T-cell (primary cell): ENCODE measurements at places on chromosomes 5 and 9.

DNA sequence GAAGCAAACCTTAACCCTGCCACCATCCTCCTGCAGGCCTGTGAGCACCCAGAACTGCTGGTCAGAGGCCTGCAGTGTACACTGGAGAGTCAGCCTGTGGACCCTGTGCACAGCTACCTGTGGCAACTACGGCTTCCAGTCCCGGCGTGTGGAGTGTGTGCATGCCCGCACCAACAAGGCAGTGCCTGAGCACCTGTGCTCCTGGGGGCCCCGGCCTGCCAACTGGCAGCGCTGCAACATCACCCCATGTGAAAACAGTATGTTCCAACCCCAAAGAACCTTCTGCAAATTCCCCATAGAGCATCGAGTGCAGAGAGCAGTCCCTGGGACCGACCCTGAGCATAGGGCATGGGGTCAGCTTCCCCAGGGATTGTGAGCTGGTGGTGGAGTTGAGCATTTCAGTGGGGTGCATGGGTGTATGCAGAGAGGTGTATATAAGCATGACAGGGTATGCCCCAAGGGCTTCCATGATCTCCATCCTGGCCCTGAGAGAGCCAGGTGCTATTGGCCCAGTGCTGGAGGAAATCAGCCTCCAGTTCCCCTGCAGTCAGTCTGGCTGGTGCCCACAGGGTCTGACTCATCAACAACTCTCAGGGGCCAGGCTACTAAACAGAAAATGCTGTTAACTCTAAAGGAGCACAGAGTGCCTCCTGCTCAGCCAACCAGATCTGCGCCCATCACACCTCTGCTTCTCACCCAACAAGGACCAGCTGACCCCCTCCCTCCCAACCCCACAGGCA is 126.2 kb downstream of the SAXO1 start:
- peaks cover 26% of the 10 kb centered on the region for H3K27me3 ChIP-seq
- H3K27ac ChIP-seq = no peak overlapping the region
- no peaks in the 10 kb centered on the region for H3K36me3 ChIP-seq
- no peak overlapping the region for H3K4me3 ChIP-seq
- no peak for DNase-seq

DNA sequence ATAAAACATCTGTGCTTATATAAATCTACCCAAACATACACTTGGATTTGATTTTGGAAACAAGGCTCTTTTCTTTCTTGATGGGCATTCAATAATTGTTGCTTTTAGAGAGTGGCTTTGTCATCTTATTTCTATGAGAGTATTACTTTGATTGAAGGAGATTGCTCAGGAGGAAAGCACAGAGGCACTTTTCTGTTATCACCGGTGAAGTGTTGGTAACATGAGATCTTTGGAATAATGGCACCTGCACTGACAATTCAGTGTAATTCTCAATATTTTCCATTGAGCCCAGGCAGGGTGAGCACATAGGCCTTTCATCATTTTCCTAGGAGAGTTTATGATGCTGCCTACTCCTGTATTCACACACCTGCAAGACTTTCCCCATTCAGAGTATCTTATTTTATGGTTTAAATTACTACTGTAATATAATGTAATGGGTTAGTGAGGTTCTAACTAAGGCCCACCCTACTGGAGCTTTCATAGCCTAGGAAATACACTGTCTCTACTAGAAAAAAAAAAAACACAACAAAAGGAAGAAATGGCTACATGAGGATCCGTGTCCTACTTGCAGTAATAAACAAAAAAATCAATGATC is 244.3 kb downstream of the DENND1A start:
- H3K27me3 ChIP-seq = no peaks in the 10 kb centered on the region
- no peaks in the 10 kb centered on the region for H3K36me3 ChIP-seq
- H3K27ac ChIP-seq = no peak overlapping the region
- DNase-seq = no peak
- H3K4me3 ChIP-seq = no peak overlapping the region

GRCh38 chr5:82813861-82814260 is 263.3 kb downstream of the TMEM167A start:
- H3K4me3 ChIP-seq = no peak overlapping the region
- H3K4me1 ChIP-seq = no peaks in the 10 kb centered on the region
- H3K36me3 ChIP-seq = no peaks in the 10 kb centered on the region
- no peak for DNase-seq
- H3K27ac ChIP-seq = no peak overlapping the region

DNA sequence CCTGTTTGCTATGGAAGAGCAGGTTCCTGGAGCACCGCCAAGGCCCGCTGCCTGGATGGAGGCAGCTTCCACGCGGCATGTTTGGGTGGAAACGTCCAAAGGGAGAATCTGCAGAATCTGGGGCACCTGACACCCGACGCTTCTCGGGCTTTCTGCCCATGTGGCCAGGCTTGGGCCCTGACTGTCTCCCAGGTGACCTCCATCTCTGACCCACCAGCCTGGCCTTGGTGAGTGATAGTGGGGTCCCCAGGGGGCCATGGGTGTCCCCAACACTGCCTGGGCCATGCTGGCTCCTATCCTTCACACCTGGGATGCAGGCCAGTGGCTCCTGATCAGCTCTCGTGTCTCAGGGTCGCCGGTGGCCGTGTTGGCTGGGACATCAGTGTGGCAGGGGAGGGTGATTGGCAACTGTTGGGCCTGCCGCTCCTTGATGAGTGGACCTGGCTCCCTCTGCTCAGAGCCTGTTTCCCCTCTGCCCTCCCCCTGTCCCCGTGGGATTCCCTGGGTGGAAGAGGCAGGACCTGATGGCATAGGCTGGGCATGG is 34.0 kb downstream of the GLT6D1 start:
- no peak overlapping the region for H3K27ac ChIP-seq
- H3K36me3 ChIP-seq = no peaks in the 10 kb centered on the region
- H3K4me1 ChIP-seq = peaks cover 7% of the 10 kb centered on the region
- no peak for DNase-seq
- peaks cover 30% of the 10 kb centered on the region for H3K27me3 ChIP-seq

DNA sequence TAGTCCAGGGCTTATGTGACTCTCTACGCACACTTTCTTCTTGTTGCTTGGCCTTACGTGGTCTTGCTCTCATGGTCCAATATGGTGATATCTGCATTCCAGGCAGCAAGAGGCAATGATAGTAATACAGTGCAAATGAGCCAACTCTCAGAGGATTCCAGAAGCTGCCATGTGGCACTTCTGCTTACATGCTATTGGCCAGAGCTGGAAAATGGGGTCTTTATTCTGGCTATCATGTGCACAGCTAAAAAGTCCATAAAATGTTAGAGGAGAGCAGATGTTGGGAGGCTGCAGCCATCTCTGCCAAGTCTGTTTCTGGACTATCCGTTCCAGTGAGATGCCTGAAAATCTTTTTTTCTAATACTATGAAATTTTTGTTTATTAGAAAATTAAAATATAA is 2.9 kb upstream of the SEPTIN8 start:
- DNase-seq = no peak
- H3K4me3 ChIP-seq = no peak overlapping the region
- peaks cover 4% of the 10 kb centered on the region for H3K27me3 ChIP-seq
- H3K36me3 ChIP-seq = no peaks in the 10 kb centered on the region
- H3K4me1 ChIP-seq = peaks cover 3% of the 10 kb centered on the region

- no peaks in the 10 kb centered on the region for H3K36me3 ChIP-seq
- DNase-seq = no peak
- H3K27me3 ChIP-seq = peaks cover 36% of the 10 kb centered on the region
- H3K4me3 ChIP-seq = no peak overlapping the region
Measured at GRCh38 chr9:121635300-121635876, 16.0 kb upstream of the DAB2IP start.

GRCh38 chr9:19231904-19232822 is 1.7 kb downstream of the DENND4C start:
- DNase-seq = no peak
- no peaks in the 10 kb centered on the region for H3K27me3 ChIP-seq
- peaks cover 23% of the 10 kb centered on the region for H3K4me1 ChIP-seq
- peak overlapping the region; percentile 87 for H3K4me3 ChIP-seq
- peak overlapping the region; percentile 47 for H3K27ac ChIP-seq
- no peaks in the 10 kb centered on the region for H3K36me3 ChIP-seq

GRCh38 chr9:94031946-94032345 is 52.3 kb upstream of the PTPDC1 start:
- peaks cover 4% of the 10 kb centered on the region for H3K27me3 ChIP-seq
- H3K27ac ChIP-seq = no peak overlapping the region
- no peaks in the 10 kb centered on the region for H3K36me3 ChIP-seq
- peaks cover 10% of the 10 kb centered on the region for H3K4me1 ChIP-seq
- H3K4me3 ChIP-seq = no peak overlapping the region
- no peak for DNase-seq

- no peaks in the 10 kb centered on the region for H3K36me3 ChIP-seq
- no peak overlapping the region for H3K27ac ChIP-seq
- no peak for DNase-seq
- H3K27me3 ChIP-seq = peaks cover 2% of the 10 kb centered on the region
- peaks cover 22% of the 10 kb centered on the region for H3K4me1 ChIP-seq
Measured at GRCh38 chr5:547086-547924, 23.1 kb upstream of the SLC9A3 start.

- H3K4me3 ChIP-seq = no peak overlapping the region
- H3K4me1 ChIP-seq = peaks cover 9% of the 10 kb centered on the region
- H3K36me3 ChIP-seq = no peaks in the 10 kb centered on the region
- no peak for DNase-seq
- H3K27me3 ChIP-seq = no peaks in the 10 kb centered on the region
- no peak overlapping the region for H3K27ac ChIP-seq
Measured at GRCh38 chr9:6426117-6426516, 13.1 kb downstream of the UHRF2 start.

DNA sequence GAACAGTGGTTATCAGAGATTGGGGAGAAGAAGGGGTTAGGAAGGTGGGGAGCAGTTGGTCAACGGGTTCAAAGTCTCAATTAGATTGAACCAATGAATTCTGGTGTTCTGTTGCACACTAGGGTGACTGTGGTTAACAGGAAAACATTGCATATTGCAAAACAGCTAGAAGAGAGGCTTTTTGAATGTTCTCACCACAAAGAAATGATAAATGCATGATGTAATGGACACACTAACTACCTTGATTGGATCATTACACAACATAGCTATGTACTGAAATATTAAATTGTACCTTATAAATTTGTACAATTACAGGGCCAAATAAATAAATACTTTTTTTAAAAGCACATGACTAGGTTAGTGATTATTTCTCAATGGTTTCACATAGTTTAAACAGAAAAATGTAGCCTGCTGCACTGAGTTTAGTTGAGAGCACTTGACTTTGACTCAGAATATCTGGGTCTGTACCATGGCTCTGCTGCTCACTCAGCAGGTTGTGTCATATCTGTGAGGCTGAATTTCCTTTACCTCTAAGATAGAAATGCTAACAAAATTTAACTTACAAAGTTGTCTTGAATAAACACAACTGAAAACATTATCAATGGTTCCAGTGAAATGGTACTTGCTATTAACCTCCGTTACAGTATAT is 30.4 kb downstream of the NUDT12 start:
- H3K27ac ChIP-seq = no peak overlapping the region
- no peak overlapping the region for H3K4me3 ChIP-seq
- H3K36me3 ChIP-seq = no peaks in the 10 kb centered on the region
- no peaks in the 10 kb centered on the region for H3K4me1 ChIP-seq
- DNase-seq = no peak

GRCh38 chr9:89427621-89428221 is 70.2 kb downstream of the SEMA4D start:
- peak overlapping the region; percentile 67 for H3K27ac ChIP-seq
- no peak overlapping the region for H3K4me3 ChIP-seq
- DNase-seq = peak; percentile 54

DNA sequence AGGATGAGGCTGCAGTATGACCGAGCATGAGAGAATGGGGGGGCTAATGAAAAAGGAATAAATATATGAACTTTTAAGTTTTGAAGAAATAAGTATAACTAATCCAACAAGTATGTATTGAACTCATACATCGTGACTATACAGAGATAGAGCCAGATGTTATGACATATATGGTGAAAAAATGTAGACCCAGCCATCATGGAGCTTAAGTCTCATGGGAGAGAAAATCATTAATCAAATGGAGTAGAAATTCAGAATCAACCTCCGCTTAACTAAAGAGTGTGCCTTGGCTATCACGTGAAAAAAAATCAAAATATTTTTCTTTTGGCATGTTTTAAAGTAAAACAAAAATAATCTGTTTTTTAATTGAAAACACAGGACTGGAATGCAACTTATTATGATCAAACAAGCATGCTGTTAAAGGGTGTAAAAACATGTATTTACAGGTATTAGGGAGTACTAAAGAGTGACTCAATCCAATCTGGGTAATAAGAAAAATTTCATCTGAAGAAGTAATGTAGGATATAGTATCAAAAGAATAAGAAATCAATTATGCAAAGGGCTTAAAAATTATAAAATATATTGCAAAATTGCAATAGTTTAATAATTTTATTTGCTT is 868.5 kb upstream of the NUDT12 start:
- no peak overlapping the region for H3K27ac ChIP-seq
- H3K4me3 ChIP-seq = no peak overlapping the region
- H3K36me3 ChIP-seq = no peaks in the 10 kb centered on the region
- no peaks in the 10 kb centered on the region for H3K4me1 ChIP-seq
- H3K27me3 ChIP-seq = no peaks in the 10 kb centered on the region
- no peak for DNase-seq

DNA sequence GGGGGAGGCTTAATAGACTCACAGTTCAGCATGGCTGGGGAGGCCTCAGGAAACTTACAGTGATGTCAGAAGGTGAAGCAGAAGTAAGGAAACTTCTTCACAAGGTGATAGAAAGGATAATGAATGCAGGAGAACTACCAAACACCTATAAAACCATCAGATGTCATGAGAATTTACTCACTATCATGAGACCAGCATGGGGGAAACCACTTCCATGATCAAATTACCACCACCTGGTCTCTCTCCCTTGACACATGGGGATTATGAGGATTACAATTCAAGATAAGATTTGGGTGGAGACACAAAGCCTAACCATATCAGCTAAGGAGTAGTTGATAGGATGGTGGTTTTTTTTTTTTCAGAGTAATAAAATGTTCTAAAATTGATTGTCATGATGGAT is 201.8 kb downstream of the CDH12 start:
- no peaks in the 10 kb centered on the region for H3K36me3 ChIP-seq
- H3K27me3 ChIP-seq = no peaks in the 10 kb centered on the region
- no peak for DNase-seq
- H3K4me1 ChIP-seq = no peaks in the 10 kb centered on the region
- H3K4me3 ChIP-seq = no peak overlapping the region
- no peak overlapping the region for H3K27ac ChIP-seq

GRCh38 chr5:62477801-62478200 is 65.2 kb downstream of the IPO11 start:
- H3K4me3 ChIP-seq = no peak overlapping the region
- no peak overlapping the region for H3K27ac ChIP-seq
- no peaks in the 10 kb centered on the region for H3K36me3 ChIP-seq
- no peak for DNase-seq
- H3K4me1 ChIP-seq = no peaks in the 10 kb centered on the region
